Esophagus squamous epithelium (tissue), 5 donors: ENCODE measurements at places on chromosomes 5 and 9.

DNA sequence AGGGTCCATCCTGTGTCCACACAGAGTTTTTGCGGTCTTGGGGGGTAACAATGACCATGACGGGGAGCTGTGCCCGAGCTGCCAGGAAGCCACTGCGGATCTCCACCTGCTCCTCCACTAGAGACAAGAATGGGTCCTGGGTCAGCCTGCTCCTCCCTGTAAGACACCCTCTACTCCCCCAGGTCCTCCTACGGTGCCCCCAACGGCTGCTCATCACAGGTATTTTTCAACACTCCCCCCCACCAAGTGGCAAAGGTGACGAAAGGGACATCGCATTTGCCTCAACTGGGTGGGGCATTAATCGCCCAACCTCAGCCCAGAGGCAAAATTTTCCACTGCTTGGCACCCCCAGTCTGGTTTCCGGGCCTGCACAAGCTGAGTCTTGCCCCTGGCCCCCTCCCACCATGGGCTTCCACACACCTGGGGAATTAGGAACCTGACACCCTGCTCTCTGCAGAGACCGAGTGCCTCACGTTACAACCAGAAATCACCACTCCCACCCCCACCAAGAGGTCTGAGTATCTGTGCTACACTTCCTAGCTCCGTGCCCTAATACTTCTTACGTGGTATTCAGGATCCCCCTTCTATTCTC lies 9.6 kb downstream of the NOL6 start:
- no peak for DNase-seq

DNA sequence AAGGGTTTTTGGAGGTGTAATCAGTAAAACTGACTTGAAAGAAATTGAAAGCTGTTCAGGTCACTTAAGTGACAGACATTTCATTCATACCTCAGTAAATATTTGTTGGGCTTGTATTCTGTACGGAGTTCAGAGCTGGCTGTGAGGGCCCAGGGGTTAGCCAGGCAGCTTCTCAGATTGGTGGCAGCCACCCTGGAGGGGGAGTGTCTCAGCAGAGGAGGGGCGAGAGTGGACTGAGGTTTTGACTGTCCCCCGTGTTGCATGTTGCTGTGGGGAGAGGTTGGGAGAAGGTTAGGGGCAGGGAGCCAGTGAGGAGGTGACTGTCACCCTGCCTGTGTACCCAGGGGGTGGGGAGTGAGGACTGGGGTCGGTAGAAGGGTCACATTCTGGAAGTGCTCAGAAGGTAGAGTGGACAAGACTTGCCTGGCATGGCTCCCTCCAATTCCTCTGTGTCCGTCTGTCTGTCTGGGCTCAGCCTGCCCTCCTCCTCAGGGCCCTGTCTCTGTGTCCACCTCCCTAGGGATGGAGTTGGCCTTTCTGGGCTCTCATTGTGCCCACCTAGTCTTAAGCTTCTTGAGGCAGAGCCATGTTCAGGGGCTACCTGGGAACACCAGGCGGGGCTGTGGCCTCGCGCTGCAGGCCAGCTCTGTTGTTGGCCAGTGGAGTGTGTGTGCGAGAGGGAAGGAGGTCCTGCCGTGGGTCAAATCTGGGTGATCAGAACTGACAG lies 4.4 kb downstream of the PHF2 start:
- no peak for DNase-seq

DNA sequence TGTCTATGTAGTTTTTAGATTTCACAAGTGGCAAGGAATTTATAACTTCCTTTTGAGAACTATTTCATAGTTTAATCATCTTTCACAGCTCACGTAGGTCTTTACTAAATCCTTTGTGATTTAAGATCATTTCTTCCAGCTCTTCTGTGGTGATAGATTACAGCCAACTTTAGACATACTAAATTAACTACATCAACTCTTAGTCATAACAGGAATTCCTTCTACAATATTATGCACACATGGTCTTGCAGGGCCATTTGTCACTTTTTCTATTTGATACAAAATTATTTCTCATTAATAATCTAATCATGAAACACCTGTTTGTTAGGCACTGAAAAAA lies 208.4 kb downstream of the PDE4D start:
- DNase-seq: no peak

DNA sequence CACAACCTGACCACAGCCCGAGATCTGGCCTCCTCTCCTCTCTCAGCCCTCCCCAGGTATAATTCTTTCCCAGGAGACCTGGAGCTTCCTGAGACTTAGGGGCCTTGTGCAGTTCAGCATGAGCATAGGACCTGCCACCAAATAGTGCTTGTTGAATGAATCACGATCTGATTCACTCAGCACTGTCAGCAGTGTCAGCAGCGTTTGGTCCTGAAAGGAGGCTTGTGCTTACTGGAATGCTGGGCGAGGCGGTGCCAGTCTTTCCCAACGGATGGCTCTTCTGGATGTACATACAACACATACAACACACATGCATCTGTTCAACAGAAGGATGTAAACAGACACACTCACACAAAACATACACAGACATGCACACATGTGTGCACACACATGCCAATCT lies 173.3 kb downstream of the COL23A1 start:
- DNase-seq: no peak

GRCh38 chr5:62100201-62100600 lies 205.8 kb upstream of the KIF2A start:
- DNase-seq: no peak

- DNase-seq: no peak
Observed at GRCh38 chr5:36605241-36605640, 1.2 kb upstream of the SLC1A3 start.

GRCh38 chr9:96025995-96026602 lies 150.6 kb downstream of the ERCC6L2 start:
- no peak for DNase-seq

- no peak for DNase-seq
Observed at GRCh38 chr5:154737667-154738320, 17.4 kb upstream of the LARP1 start.

- DNase-seq: no peak
Observed at GRCh38 chr9:129964901-129965734, 77.9 kb downstream of the FNBP1 start.

DNA sequence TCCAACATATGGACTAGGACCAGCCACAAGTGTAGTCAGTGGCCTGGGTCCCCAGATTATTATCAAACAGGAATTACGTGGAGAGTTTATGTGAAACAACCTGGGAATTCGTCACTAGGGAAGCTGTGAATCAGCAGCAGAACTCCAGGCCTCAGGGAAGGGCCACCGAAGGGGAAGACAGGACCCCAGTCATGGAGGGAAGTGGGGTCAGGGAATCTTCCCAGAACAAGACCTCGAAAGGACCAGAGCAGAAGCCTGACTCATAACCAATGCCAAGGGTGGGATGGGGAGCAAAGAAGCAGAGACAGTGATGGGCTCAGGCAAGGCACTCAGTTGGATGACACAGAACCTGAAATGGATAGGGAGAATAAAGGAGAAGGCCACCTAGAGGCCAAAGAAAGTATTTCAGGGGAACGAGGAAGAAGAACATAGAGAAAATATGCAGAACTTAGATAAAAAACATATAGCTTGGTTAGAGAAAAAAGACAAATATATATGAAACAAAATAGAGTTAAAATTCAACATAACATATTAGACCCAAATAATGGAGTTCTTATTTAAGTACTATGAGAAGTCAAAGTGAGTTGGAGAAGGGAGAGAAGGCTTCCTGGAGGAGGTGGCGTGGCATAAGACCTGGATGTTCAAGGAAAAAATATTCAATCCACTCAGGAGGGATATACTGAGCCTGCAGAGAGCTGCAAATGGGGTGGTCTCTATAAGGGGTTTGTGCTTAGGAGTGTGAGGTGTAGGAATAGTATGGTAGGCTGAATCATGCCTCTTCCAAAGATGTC lies 66.7 kb upstream of the CAST start:
- no peak for DNase-seq

DNA sequence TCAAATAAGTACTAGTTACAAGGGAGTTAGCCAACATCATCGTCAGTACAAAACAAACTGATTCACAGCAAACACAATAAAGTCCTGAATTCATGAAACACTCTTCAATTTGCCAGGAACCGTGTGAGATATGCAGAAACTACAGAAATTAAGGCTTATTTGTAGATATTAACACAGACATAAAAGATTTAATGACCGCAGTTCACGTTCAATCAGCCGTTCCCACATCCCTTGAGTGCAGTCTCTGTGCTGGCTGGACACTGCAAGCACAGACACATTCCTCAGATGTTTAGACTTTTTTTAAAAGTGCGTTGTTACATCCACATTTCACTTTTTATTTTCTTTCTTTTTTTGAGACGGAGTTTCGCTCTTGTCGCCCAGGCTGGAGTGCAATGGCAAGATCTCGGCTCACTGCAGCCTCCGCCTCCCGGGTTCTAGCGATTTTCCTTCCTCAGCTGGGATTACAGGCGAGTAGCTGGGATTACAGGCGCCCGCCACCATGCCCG lies 566 bp upstream of the CEP78 start:
- DNase-seq: no peak

- no peak for DNase-seq
Observed at GRCh38 chr5:150117945-150118560, 31.7 kb upstream of the CSF1R start.

- no peak for DNase-seq
Observed at GRCh38 chr5:107772418-107773310, 101.9 kb upstream of the EFNA5 start.

- no peak for DNase-seq
Observed at GRCh38 chr9:34514816-34515215, 8.0 kb downstream of the ENHO start.

DNA sequence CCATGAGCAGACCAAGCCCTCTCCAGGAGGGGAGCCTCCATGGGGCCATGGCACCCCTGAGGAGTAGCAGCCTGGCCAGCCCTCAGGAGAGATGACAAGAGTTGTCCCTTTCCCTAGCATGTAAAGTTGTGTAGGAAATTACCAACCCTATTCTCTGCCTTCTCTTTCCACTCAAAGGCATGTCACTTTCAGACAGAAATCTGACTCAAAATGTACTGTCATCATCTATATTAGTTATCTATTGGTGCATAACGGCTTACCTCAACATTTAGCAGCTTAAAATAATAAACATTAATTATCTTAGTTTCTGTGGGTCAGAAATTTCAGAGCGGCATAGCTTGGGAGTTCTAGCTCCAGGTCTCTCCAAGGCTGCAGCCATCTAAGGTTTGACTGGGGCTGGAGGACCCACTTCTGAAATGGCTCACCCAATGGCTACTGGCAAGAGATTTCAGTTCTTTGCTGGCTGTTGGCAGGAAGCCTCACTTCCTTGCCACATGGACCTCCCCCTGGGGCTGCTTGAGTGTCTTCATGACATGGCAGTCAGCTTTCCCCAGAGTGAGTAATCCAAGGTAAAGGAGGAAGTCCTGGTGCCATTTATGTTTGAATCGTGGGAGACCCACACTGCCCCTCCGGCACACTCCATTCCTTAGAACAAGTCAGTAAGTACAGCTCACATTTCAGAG lies 632.3 kb downstream of the CCDC171 start:
- no peak for DNase-seq
